ENCODE measurements at places on chromosomes 6 and 20.

GRCh38 chr6:128005009-128005408 is 104.2 kb upstream of the THEMIS start:
- no peak for DNase-seq

GRCh38 chr20:61983965-61984364 is 81.7 kb downstream of the TAF4 start:
- DNase-seq: no peak

DNA sequence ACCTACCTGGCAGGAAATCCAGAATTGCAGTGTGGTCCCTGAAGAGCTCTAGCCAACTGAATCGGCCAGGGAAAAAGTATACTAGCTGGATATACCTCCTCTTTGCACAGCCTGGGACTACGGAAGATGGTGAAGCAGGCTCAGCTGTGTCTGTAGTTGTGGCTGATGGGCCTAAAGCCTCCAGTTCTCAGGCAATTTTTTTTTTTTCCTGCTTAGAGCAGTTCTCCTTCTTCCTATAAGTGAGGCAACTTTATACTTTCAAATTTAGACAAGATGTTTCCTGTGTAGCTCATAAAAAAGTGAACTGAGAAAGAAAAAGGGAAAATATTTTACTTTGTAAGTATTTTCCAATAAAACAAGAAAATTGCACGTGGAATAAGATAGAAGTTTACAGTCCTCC is 172.9 kb downstream of the CARMIL1 start:
- peak; percentile 41 for DNase-seq

DNA sequence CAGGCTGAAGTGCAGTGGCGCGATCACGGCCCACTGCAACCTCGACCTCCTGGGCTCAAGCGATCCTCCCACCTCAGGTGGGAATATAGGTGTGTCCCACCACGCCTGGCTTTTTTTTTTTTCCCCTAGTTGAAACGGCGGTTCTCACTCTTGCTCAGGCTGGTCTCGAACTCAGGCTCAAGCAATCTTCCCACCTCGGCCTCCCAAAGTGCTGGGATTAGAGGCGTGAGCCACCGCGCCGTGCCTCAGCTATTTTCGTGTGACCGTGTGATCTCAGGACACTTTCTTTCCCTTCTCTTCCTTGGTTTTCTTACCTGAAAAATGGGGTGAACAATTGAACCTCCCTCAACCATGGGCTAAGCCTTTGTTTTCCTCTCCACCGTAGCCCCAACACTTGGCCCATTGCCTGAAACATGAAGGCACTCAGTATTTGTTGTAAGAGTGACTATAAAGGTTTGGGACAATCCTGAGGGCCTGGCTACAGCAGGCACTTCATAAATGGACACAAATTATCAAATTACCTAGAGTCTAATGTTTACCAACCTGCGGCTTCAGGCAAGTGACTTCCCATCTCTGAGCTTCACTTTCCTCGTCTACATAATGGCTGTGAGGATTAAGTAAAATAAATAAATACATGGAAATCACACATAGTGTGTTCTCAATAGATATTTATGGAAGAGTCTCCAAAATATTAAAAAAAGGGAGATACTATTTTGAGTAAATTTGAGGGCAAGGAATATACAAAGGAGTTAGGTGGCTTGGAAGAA is 31.4 kb upstream of the ID1 start:
- no peak for DNase-seq
